Hematopoietic multipotent progenitor cell treated with erythropoietin and hydrocortisone succinate and interleukin-3 and kit ligand, for 17 days (in vitro differentiated cells): ENCODE measurements at places on chromosomes 12 and 14.

GRCh38 chr14:101176535-101177205, 273.1 kb upstream of the RTL1 start:
- no peak for DNase-seq

DNA sequence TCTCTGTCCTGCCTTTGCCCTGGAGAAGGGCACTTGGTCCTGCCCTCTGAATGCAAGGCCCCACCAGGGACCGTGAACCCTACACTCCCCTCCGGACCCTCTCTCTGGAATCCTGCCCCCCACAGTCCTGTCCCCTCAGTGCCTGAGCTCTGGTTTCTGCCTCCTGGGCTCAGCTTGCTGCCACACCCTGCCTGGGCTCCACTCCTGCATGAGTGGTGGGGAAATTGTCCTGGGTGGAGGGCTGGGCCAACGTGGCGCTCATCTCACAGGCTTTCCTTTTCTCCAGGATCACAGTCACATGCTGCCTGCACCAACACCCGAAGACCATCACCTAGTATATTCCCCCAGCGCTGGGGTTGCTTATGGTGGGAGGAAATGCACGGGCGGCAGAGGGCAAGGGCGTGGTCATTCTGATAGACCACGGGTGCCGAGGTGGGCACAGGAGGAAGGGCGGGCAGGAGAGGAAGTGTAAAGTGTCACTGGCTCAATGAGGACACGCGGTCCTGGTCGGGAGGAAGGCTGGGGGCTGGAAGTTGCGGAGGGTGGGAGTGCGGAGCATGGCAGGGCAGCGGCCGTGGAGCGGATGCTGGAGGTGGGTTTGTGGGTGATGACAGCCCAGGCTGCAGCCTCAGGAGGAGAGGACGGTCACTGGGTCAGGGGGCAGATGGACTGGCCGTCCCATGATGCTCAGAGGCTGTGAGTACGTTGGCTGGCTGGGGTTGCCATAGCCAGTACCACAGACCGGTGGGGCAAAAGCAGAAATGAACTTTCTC, 99.5 kb downstream of the KIF26A start:
- DNase-seq = no peak

DNA sequence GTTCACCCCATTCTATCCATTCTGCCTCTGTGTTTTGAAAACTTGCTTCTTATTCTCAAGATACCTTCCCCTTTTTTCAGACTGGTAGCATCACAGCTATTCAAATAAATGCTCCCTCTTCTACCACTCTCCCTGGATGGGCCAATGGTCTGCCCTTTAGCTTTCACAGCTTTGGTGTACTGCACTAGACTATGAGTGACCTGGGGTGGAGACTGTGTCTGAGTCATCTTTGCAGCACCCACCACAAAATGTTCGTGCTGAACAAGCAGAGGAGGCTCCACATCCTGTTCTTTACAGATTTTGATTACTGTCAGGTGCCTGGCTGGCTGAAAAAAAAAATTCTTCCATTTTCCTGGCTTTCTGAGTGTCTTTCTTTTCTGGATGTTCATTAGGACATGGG, 1104.1 kb upstream of the TMEM132C start:
- DNase-seq = no peak

GRCh38 chr14:104221071-104221625, 82.8 kb downstream of the KIF26A start:
- no peak for DNase-seq

DNA sequence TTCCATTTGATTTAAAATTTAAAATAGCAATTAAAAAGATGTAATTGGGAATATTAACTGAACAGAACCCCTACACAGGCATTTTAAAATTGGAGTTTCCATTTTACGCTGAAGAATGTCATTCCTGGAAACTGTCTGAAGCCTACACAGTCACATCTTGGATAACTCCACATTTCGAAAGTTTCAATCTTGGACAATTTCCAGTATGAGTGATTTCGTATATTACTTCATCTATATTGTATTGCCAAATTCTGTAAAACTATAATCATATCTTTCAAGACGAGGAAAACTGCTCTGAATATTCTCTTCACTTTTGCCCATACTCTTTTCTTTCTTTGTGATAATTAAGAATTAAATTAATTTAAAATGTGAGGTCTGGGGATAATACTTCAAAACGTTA, 194.2 kb upstream of the ABCD2 start:
- no peak for DNase-seq

- DNase-seq = no peak
These were observed 34.0 kb downstream of the VCPKMT start for GRCh38 chr14:50082308-50082742.

DNA sequence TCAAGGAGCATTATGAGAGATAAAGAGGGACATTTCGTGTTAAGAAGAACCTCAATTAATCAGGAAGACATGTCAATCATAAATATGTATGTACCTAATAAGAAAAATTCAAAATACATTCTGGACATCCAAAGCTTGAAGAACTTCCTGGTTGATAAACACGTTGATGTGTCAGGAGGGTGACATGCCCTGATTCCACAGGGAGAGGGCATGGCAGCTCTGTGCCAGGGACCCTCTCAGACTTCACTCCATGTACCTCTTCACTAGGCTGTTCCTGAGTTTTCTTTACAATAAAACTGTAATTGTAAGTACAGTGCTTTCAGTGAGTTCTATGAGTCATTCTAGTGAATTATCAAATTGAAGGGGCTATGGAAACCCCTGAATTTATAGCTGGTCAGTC, 163.5 kb downstream of the CFAP54 start:
- no peak for DNase-seq

- no peak for DNase-seq
These were observed 71.2 kb downstream of the LGMN start for GRCh38 chr14:92677087-92677668.

- DNase-seq = no peak
These were observed 172.3 kb downstream of the NDUFA12 start for GRCh38 chr12:94831081-94831751.

- no peak for DNase-seq
These were observed 56.2 kb upstream of the ARHGAP5 start for GRCh38 chr14:32020882-32021281.

DNA sequence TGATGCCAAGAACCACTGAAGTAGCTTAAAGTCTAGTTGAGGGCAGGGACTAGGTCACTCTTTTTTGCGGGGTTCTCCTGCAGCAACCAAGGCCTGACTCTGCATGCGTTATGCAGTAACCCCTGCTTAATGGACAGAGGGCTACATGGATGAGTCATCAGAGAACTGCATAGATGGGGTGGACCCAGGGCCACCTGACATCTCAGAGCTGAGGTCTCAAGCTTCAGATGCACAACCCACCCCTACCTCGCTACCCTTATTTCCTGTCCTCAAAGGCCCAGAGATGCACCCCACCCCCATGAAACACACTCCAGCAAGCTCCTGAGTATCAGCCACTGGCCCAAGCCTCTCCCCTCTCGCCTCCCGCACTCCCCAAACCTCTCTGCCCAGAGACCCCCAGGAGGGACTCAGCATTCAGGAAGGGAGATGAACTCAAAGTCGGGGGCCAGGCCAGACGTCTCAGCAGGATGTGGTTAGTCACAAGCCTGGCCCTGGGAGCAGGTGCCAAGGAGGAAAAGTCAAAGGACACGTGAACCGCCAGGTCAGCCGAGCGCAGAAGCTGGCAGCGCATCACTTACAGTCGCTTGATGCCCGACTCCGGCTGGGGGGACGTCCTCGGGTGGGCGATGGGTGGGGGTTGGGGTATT, 25.8 kb downstream of the SNRNP35 start:
- no peak for DNase-seq

- no peak for DNase-seq
These were observed 12.8 kb downstream of the DUSP6 start for GRCh38 chr12:89339526-89339925.

GRCh38 chr14:60485598-60486251, at the start of gene C14orf39:
C14orf39 (minus strand) TSS chr14:60486063; CDS start chr14:60485078, 985 bp downstream.
- no peak for DNase-seq

- no peak for DNase-seq
These were observed 18.0 kb downstream of the RIMBP2 start for GRCh38 chr12:130698106-130698505.

GRCh38 chr12:121227294-121227693, 17.4 kb downstream of the P2RX4 start:
- DNase-seq = no peak

GRCh38 chr12:130458341-130458740, 120.7 kb downstream of the PIWIL1 start:
- DNase-seq = no peak

- no peak for DNase-seq
These were observed 62.7 kb downstream of the RCOR1 start for GRCh38 chr14:102655137-102655536.

DNA sequence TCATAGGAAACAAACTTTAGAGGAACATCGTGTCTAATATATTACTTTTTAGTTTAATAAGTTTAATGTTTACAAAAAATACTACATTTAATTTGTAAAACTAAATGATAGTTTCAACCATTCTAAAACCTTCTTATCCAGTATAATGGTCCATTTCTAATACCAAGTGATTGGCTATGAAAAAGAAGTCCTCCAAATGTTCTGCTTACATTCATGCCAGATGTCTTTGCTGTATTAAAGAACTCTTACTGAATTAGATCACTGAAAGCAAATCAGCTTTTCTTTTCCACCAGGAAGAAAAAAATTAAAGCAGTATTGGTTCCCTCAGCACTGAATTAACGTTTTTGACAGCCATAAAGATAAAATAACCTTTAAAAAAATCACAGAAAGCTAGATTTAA, 3.7 kb downstream of the NOVA1 start:
- DNase-seq = no peak

DNA sequence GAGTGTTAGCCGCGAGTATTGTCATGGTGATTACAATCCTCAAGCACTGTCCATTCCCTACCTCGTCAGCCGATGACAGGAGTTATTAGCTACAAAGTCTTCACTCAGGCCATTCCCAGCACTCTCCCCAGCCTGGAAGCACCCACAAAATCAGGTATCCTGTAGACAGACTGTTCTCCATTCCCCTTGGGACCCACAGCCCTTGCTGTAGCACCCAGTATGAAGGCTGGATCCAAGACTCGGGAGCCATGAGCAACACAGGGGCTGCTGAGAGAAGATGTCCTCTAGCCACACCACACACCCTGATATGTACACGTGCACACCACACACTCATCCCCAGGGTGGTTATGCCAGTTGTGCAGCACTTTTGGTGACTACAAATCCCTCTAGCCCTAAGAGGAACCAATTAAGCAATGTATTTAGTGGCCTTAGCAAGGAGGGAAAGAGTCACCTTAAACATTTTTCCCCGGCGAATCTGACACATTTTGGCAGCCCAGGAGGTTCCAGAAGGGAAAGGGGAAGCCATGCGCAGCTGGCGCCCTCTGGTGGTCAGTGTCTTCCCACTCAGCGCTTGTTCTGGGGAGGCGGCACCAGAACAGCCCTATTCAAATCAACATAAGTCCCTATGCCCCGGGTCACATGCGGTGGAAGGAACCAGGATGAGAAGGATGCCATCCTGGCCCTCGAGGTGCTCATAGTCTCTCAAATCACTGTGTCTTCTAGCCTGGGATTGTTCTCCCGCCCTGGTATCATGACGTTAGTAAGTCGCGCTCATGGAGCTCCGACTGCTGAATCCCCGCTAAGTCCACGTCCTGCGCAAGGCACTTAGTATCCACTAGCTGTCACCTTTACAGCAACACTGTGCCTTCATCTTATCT, 96.9 kb downstream of the GCH1 start:
- DNase-seq = peak; percentile 60

- no peak for DNase-seq
These were observed 30.5 kb upstream of the PLEKHG3 start for GRCh38 chr14:64673748-64674147.

DNA sequence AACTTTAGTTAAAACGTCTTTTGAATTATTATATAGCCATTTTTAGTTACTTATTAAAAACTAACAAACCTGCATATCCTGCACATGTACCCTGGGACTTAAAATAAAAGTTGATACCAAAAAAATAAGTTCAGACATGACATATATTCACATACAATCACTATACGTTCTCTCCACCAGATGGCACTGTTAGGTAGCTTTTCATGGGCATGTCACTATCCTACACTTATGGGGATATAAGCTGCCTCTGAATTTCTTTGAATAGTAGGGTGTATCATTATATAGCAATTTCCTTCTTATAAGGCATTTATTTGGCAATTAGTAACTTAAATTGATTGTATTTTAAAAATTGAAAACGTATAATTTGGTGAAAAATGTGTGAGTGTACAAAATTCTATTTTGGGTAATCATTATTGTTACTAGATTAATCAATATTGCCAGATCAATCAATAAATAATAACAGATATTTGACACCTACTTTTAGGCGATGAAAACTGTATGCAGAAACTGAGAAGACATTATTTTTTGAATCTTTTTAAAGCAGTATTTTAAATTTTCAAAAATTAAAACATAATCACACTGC, 31.8 kb upstream of the OR10A7 start:
- DNase-seq = peak; percentile 59

DNA sequence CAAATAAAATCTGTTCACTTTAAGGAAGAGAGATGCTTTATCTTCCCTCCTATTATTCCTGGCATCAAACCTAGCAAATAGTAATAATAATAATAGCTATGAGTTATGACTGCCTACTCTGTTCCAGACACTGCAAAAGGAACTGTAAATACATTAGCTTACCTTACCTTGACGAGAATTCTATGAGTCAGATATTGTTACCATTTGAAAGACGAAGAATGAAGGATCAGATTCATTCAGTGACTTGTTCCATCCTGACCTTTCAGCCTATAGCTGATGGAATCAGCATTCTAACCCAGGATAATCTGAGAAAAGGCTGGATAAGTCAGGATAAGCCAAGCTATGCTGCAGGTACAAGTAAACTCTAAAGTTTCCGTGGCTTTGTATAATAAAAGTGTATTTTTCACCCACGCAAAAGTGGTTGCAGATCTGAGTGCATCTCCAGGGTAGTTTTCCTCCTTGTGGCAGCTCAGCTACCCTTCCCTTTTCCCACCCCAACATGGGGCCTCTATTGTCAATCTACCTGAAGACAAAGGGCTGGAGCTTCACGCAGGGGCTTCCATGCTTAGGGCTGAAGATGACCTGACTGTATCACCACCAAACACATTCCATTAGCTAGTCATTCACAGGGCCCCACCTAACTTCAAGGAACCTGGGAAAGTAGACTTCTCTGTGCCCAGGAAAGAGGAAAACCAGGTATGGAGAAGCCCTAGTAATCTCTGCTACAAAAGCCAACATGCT, 57.2 kb upstream of the CCND2 start:
- DNase-seq = no peak

DNA sequence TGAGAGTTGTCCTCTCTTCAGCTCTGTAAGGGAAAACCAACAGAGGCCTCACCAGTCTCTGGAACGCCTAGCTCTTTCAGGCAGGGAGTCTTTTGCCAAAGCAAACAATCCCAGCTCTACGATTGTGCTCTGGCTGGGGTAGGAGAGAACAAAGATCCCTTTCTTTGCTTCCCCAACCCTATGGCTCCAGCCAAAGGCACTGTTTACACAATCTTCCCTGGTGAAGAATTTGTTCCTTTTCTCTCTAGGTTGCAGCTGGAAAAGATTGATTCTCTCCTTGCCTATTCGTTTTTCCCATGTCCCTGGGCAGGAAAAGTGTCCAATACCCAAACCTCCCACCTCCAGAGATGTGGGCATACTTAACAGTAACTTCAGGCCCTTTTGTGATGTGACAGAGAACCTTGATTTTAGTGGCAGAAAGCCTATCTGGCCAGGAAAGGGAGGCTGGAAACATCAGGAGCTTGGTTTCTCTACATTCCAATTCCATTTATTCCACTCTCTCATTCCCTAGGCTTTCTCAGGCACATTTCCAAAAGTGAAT, 16.8 kb downstream of the ATP5MC2 start:
- no peak for DNase-seq

- DNase-seq = peak; percentile 59
These were observed 1004.2 kb downstream of the TMEM121 start for GRCh38 chr14:106530423-106531107.
